ENCODE measurements at places on chromosomes 3 and 15. TPM values are rescaled to one million over a fixed set of nuclear protein-coding genes. Genes with fewer than 3 reads are reported as not detected.

DNA sequence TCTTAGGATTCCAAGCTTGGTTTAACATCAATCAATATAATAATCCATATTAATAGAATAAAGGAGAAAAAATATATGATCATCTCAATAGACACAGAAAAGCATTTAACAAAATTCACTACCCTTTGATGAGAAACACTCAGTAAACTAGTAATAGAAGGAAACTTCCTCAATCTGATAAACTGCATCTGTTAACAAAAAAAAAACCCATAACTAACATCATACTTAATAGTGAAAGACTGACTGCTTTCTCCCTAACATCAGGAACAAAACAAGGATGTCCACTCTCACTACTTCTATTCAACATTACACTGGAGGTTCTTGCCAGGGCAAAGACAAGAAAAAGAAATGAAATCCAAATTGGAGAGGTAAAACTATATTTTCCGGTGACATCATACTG, 30.5 kb downstream of the LRRK1 start:
- DNase-seq = no peak

DNA sequence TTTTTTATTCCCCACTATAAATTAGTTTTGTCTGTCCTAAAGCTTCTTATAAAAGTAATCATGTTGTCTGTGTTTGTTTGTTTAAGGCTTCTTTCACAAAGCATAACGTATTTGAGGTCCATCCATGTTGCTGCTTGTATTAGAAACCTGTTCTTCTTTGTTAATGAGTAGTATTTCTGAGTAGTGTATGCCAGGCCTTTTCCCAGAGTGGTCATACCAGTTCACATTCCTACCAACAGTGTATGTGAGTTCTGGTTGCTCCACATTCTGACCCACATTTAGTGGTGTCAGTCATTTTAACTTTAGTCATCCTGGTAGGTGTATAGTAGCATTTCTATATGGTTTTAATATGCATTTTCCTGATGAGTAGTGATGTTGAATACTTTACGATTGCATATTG, 98.6 kb downstream of the NEO1 start:
- DNase-seq = no peak

DNA sequence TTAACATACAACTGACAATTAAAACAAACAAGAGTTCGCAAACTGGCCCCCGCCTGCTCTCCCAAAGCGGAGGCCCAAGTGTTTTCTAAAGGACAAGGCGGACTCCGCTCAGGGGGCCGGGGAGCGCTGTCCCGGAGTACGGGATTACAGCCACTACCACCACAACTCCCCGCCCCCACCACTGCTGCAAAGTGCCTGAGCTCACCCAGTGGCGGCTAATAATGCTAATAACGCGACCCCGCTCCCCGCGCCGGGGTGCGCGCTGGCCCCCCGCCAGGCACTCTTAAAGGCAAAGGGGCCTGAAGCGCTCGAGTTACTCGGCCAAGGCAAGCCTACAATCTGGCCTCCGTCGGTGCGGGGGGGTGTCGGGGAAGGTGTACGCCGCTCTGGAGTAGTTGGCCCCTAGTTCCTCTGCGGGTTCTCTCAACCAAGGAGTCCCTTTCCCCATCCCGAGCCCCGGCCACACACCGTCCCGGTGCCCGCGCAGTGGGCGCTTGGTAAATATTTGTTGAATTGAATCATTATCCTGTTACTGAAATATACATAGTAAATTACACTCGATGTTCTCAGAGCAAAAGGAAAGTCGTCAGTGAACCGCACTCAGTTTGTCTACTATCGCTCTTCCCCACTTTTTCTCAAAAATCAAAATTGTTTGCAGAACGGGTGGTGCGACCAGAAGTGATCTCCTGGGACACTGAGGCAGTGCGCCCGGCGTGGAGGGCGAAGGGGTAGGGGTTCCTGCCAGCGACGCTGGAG, 827 bp downstream of the WNT5A start:
- peak; percentile 75 for DNase-seq

- no peak for DNase-seq
These were observed 92.8 kb upstream of the TGFBR2 start for GRCh38 chr3:30513374-30514152.

GRCh38 chr15:34275721-34276120, 50.9 kb downstream of the EMC4 start:
- no peak for DNase-seq

DNA sequence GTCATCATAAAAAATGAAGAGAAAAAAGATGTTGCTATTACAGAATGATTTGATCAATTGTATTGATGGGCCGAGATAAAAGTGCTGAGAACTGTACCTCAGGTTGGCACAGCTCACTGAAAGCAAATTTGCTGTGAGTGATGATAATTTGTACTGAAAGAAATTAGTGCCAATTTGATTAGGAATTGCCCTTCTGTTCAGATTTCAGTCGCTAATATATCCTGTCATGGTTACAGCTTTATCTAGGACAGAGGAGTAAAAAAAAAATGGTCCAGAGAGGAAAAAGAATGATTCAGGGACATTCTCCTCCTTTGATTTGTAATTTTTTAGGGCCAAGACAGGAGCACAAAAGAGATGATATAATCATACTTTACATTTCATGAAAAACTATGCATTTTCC, 1264.2 kb downstream of the ROBO2 start:
- DNase-seq = no peak

- DNase-seq = no peak
These were observed 48.0 kb upstream of the RAB6B start for GRCh38 chr3:133943639-133944141.

DNA sequence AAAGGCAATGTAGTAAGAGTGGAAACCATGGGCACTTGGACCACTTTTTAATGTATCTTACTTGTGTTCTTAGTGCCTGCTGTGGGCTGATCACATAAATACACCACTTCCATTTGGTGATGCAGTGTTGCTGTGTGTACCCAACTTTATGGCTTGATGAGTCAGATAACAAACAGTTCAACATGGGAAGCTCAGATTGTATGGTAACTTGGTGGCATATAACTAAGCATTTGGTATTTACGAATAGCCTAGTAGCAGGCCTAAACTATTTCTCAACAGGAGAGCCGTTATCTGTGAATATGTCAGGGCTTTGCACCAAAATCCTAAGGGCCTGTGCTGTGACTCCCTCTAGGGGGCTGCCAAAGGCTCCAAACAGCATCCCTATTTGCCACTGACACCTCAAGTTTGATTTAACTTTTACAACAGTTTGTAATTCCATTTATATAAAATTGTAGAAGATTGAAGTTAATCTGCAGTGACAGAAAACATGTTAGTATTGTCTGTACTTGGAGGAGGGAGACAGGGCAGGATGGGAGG, 640.4 kb upstream of the CADM2 start:
- no peak for DNase-seq

DNA sequence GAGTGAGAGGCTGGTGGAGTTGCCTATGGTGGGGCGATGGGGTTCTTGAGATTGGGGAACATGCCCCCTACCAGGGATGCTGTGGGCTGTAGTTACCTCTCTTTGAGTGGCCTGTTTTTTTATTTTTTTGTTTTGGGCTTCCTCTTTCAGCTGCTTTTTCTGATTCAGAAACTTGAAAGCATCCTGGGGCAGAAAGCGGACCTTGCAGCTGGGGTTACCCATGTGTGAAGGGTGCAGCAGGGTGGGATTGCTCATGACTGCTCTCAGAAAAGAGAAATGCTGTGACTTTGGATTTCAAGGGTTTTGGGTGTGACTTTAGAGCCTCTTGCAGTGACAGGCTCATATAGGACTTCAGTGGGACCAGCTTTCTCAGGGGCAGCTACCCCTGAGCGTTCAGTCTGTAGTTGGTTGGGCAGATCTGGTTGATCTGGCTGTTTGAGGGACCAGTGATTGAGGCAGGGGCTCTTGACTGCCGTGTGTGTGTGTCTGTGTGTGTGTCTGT, 1.8 kb downstream of the LIMD1 start:
- no peak for DNase-seq

- DNase-seq = peak; percentile 43
These were observed 251.0 kb upstream of the TLE3 start for GRCh38 chr15:70348581-70349344.

DNA sequence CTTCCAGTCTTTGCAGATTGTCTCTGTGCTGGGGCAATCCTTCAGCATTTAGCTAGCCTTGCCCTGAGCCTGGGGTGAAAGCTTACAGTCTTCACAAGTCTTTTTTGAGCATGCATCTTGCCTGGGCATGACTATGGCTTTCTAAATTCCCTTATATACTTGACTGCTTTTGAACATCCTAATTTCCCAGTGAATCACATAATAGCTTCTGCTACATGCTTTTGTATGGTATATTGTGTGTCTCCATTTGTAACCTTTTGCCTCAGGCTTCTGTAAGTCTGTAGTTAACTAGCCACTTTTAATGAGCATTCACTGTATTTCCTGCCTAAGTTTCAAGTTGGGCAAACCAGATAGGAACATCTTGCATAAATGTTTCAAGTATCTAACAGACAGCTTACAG, 76.8 kb downstream of the CHCHD4 start:
- DNase-seq = no peak

- DNase-seq = no peak
These were observed 446.7 kb downstream of the C3orf38 start for GRCh38 chr3:88596451-88596850.

DNA sequence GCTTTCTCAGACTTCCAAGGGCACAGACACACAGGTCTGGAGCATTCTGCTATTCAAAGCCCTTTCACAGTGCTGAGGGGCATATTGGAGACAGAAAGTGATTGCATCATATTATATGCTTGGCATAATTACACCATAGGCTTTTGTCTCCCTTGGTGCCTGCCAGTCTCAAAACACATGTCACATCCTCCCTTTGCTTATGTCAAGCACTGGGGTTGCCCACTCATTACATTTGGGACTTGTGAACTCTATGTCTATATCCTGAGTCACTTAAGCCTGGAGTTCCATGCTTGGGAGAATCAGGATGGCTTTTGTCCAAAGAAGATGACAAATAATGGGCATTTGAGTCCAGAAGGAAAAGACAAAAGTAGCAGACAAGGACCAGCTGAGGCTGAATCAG, 12.3 kb upstream of the PDZRN3 start:
- no peak for DNase-seq

DNA sequence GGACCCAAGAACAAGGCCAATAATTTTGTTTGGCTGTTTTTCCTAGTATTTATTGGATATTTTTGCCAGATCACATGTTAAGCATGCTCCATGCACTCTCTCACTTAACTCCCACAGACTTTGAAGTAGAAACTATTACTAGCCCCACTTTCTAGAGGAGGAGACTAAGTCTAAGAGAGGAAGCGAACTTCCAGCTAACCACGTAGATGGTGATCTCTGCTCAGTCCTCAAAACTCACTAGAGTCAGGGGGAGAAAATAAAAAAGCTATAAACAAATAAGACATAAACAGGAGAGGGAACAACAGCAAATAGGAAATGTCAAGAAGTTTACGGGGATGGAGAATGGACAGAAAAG, 481.0 kb upstream of the PROK2 start:
- no peak for DNase-seq

DNA sequence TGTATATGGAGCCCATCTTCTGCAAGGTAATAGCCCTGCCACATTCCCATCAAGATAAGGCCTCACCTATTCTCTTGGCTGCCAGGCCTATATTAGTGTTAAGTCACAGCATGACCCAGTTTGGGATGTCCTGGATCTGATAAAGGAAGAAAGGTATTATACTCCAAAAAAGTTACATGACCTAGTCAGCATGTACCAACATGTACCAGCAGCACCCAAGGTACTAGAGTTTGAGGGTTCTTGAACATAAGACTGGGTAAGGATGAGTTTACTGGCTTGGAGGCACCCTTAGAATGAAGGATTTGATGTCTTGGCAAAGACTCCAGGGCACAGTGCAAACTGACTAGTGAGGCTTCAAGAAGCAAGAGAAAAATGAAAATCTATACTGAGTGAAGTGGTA, 232.5 kb downstream of the SQOR start:
- DNase-seq = no peak

GRCh38 chr15:90062023-90062442, 40.2 kb downstream of the IDH2 start:
- DNase-seq = peak; percentile 87

- DNase-seq = no peak
These were observed 62.7 kb upstream of the SLCO3A1 start for GRCh38 chr15:91790836-91791235.

DNA sequence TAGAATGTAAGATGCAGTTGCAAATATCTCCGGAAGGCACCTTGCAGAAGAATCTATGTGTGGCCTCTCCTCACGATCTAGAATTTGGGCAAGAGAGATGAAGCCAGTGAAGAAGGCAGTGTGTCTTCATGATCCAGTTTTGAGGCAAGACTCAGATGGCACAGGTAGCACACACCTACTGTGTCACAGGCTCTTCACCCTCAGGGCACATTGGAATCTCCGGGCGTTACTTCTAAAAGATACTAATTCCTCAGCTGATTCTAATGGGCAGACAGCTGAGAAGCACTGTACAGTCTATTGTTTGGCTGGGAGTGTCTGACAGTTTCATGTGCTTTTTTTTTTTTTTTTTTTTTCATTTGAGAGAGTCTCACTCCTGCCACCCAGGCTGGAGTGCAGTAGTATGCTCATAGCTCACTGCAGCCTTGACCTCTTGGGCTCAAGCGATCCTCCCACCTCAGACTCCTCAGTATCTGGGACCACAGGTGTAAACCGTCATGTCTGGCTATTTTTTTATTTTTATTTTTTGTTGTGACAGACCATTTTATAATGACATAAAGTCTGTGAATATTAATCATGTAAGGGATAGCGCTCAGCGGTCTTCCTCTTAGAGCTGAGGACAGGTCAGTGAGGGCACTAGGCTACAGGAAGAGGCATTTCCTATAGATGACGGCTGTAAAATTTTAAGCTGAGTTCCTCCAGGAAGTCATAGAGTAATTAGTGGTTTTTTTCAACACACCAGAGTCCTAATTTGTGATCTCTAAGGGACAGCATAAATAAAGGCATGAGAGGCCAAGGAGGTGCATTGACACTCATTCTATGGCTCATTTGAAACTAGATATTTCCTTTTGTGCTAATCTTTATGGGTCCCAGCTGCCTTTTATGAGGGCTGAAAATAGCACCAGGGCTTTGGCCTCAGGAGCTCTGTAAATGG, 4.0 kb downstream of the C3orf52 start:
- no peak for DNase-seq

GRCh38 chr3:158085931-158086330, 20.3 kb downstream of the SHOX2 start:
- no peak for DNase-seq

The MORC1 gene
- polyA plus RNA-seq = not detected

The USP50 gene
- not detected for polyA plus RNA-seq

The XCR1 gene
- polyA plus RNA-seq = not detected

The CX3CR1 gene
- 0.20 TPM for polyA plus RNA-seq

The FEZF2 gene
- polyA plus RNA-seq = not detected

The ALPK3 gene
- 65.8 TPM for polyA plus RNA-seq

The SCAP gene
- polyA plus RNA-seq = 31.1 TPM

The CAMK2N2 gene
- polyA plus RNA-seq = 0.07 TPM

The ZNF80 gene
- polyA plus RNA-seq = not detected

The RHOV gene
- not detected for polyA plus RNA-seq

The LRRIQ4 gene
- polyA plus RNA-seq = not detected

The ROPN1 gene
- polyA plus RNA-seq = 1.6 TPM

The LMAN1L gene
- 84.7 TPM for polyA plus RNA-seq
